ENCODE measurements at places on chromosomes 6 and 20. TPM values are rescaled to one million over a fixed set of nuclear protein-coding genes. Genes with fewer than 3 reads are reported as not detected.

The ASIP gene
- not detected for total RNA-seq

The HLA-DQA2 gene
- not detected for total RNA-seq

The SOX18 gene
- not detected for total RNA-seq

The OLIG3 gene
- total RNA-seq, result not detected

The HLA-DPB1 gene
- 3.8 TPM for total RNA-seq

The SAMD10 gene
- 1.2 TPM for total RNA-seq

The MCCD1 gene
- total RNA-seq, result not detected

The SAYSD1 gene
- total RNA-seq, result 15.8 TPM

The FNDC1 gene
- not detected for total RNA-seq

DNA sequence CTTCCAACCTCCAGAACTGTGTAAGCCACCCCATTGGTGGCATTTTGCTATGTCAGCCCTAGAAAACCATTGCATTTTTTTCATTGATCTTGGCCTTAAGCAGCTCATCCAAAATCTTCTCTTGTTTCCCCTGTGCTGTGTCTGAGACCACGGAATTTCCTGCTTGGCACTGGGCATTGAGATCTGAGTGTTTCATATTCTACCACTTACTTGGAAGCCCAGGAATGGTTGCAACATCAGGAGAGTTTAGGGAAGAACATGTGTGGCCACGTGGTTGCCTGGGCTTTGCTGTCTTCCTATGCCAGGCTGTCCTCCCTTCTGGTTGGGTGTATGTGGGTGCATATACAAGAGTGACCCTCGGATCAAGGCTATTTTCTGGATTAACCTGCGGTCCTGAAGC is 139.3 kb upstream of the PMEPA1 start:
- DNase-seq, result no peak

DNA sequence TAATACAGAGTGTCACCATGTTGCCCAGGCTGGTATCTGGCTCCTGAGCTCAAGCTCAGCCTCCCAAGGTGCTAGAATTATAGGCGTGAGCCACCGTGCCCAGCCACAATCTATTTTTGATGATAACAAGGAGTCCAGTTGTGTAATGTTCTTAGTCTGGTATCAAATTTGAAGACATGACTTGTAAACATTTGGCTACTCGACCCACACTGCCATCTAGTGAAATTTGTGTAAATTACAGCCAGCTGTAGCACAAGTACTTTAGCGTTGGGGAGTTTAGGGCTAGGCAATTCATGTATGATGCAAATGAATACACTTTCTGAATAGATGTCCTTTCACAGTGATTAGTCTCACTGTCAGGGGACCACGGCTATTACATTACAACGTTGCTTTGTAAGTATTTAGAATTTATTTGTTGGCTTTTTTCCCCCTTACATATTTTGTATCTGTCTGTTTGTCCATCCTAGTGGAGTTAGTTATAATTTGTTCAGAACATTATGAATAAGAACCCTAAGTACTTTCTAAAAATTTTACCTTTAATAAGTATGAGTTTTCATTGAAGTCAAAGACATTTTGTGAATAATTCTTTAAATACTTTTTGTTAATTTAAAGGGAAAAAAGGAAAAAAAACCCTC is 139.7 kb downstream of the PRDM13 start:
- DNase-seq, result peak; percentile 72

GRCh38 chr6:106927531-106928398 is 46.8 kb downstream of the CD24 start:
- peak; percentile 32 for DNase-seq

- no peak for DNase-seq
Measured at GRCh38 chr20:62190639-62191411, 8.0 kb downstream of the MTG2 start.

GRCh38 chr6:140500849-140501248 is 1126.4 kb upstream of the CITED2 start:
- DNase-seq, result no peak

DNA sequence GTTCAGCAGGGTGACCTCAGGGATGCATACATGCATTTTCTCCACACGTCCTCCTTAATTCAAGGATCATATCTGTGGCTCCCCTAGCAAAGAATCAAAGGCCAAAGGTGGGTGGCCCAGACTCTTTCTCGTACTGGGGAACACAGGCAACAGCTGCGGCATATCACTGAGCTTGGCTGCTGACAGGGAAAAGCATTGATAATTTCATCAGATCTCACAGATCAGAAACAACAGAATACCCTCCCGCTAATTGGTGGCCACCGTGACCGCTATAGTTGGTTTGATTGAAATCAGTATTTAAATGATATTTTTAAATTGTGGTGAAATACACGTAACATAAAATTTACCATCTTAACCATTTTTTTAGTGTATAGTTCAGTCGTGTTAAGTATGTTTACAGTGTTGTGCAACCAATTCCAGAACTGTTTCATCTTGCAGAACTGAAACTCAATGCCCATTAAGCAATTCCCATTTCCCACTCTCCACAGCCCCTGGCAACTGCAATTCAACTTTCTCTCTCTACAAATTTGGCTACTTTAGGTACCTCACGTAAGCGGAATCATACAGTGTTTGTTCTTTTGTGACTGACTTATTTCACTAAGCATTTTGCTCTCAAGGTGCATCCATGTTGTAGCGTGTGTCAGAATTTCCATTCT is 74.7 kb upstream of the TMEM170B start:
- DNase-seq, result no peak

GRCh38 chr6:21824431-21825177 is 231.1 kb downstream of the SOX4 start:
- no peak for DNase-seq

- DNase-seq, result no peak
Measured at GRCh38 chr6:149628875-149629510, 19.5 kb downstream of the KATNA1 start.

GRCh38 chr6:84052883-84053241 is 19.3 kb downstream of the MRAP2 start:
- DNase-seq, result no peak

- DNase-seq, result peak; percentile 49
Measured at GRCh38 chr6:134287859-134288537, 29.9 kb downstream of the SGK1 start.

DNA sequence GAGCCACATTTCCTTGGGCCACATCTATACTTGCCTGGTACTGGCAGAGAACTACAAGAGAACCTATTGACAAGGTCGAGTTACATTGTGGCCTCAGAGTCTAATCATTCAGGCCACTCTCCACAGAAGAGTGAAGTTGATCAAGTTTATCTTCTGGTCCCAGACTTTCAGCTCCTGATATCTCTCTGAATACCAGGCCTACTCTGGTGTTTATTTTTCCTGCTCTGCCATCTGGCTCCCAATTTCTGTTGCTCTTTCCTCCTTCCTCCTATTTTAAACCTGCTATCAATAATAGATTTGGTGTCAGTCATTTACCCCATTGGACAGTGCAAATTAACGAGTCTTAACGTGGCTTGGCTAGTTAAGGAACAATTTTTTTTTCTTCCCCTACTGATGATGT is 46.6 kb downstream of the SCGN start:
- no peak for DNase-seq

DNA sequence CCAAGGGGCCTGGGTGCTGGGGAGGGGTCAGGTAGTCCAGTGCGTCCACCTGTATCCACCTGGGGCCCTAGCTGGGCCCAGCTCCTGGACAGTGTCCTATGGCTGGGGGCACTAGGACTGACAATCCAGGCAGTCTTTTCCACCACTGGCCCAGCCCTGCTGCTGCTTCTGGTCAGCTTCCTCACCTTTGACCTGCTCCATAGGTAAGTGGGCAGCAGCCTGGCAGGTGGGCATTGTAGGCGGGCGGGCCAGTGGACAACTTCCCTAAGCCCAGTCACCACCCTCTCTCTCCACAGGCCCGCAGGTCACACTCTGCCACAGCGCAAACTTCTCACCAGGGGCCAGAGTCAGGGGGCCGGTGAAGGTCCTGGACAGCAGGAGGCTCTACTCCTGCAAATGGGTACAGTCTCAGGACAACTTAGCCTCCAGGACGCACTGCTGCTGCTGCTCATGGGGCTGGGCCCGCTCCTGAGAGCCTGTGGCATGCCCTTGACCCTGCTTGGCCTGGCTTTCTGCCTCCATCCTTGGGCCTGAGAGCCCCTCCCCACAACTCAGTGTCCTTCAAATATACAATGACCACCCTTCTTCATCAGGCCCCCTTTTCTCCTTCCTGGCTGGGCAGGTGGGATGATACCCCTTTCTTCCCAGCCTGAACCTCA is 584 bp downstream of the C20orf141 start:
- DNase-seq, result no peak

- no peak for DNase-seq
Measured at GRCh38 chr6:26552205-26552604, 14.0 kb downstream of the HMGN4 start.

- DNase-seq, result peak; percentile 71
Measured at GRCh38 chr20:44832724-44833123, 22.4 kb upstream of the RIMS4 start.

GRCh38 chr20:6122111-6122872 is 538 bp downstream of the FERMT1 start:
- peak; percentile 28 for DNase-seq

DNA sequence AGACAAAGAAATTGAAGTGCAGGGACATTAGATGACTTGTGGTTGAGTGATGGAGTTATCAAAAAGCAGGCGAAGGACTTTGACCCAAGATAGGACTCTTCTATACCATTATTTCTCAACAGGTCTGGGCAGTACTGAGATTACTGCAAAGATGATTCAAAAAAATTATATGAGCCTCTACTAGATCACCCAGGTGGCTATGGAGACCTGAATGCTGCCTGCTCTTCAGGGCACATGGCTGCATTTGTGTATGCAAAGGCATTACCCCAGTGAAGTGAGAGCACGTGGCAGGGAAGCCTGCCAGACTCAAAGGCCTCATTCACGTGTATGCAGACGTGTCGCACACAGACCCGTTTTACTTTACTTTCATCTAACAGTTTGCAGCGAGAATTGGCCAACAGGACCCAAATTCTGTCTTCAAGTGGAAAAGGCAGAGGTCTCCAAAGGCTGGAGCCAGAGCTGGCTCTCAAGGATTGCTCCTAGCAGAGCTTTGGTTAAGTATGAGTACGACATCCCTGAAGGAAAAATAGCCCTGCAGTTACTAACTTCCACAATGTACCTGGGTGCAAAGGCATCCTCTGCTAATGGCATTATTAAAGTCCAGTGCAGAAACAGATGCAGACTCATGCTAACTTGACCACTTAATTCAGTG is 113.8 kb upstream of the ARMC2 start:
- no peak for DNase-seq

GRCh38 chr6:123967905-123968304 is 164.2 kb downstream of the NKAIN2 start:
- DNase-seq, result no peak

GRCh38 chr6:53532061-53532797 is 12.7 kb downstream of the GCLC start:
- DNase-seq, result no peak

DNA sequence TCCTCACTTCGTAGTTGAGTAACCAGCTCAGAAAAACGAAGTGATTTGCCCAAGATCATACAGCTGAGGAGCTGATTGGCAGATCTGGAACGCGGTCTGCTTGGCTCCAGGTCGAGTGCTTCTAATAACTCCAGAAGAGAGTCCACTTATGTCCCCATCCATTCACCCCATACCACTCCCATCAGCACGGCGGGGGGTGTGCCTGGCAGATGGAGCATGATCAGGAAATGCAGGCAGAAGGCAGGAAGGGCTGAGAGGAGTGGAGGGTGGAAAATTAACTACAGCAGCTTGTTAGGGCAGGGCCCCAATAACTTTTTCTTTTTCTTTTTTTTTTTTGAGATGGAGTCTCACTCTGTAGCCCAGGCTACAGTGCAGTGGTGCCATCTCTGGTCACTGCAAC is 15.0 kb downstream of the FITM2 start:
- DNase-seq, result no peak

DNA sequence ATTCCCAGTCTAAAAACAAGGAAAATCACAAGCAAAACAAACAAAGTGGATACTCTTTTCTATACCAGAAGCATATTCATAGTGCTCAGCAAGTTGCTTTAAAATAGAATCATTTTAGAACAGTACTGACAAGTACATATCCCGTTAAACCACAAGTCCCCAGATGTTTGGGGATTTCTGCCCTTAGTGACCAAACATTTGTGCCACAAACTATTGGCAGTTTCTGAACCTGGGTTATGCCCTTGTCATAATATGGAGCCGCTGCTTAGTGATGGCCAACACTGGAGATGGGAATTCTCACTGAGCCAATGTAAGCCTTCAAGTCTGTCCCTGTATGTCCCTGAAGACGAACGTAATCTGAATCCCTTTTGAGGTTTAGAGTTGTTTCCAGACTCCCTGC is 436.7 kb upstream of the JAG1 start:
- no peak for DNase-seq

DNA sequence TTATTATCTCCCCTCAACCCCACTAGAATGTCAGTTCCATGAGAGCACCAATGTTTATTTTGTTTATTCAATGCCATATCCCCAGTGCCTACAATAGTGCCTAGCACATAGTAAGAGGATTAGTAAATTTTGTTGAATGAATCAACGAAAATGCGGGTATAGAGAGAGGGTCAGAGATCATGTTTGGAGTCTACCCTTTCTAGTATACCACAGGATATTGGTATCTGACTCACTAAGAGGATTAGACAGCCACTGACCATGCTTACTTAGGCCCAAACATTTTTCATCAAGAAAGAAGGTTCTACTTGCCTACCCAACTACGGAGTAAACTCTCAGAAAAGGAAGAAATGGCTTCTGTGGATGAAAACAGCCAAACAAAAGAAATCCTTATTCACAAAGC is 356.8 kb downstream of the BTBD9 start:
- no peak for DNase-seq

DNA sequence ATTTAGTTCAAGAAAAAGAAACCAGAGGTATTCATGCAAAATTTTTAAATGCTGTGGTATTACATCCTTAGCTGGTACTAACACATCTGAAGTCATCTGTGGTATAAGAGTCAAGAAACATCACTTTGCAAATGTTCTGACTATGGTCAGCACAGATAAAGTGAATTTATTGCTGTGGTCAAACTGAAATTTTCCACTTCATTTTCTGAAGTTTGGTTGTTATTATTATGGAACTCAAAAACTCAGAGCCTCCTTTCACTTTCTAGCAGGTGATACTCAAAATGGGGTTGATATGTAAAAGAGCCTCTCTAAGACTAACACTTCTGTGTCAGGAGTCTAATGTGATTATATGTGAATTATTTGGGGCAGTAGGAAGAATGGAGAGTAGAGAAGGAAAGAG is 257.8 kb downstream of the RNGTT start:
- DNase-seq, result no peak

GRCh38 chr20:35263532-35264341 is 14.2 kb downstream of the MMP24OS start:
- DNase-seq, result no peak

DNA sequence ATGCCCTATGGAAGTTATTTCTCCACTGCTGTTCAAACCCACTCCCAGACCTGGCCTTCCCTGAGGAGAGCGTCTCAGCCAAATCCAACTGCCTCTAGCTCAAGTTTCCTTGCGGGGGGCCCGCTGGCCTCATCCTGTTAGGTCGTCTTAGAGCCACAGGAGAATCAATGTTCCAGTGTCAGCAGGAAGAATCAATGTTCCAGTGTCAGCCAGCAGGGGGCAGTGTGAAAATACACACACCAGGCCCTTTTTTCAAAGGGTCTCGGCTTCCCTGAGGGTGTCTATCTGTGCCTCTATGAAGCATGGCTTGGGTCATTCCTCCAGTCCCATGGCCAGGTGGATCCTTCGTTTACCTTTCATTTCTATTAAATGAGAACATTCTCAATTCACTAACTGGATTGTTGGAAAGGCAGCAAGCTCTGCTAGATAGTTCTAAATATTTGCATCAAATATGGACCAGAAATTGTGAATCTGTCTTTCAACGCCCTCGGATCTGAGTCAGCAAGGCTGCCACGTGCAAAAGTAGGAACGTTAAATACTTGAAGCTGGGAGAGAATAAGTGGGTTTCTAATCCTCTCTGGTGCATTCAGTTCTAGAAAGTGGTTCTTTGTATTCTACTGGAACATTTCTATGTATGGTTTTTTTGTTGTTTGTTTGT is 19.2 kb downstream of the PRND start:
- peak; percentile 23 for DNase-seq
